ENCODE measurements at places on chromosomes 13 and 19. TPM values are rescaled to one million over a fixed set of nuclear protein-coding genes. Genes with fewer than 3 reads are reported as not detected.

- H3K27ac ChIP-seq, result no peak overlapping the region
- DNase-seq, result no peak
- no peaks in the 10 kb centered on the region for H3K36me3 ChIP-seq
- no peaks in the 10 kb centered on the region for H3K27me3 ChIP-seq
- H3K4me1 ChIP-seq, result no peaks in the 10 kb centered on the region
Measured at GRCh38 chr13:41588899-41589298, 131.5 kb downstream of the RGCC start.

- no peak for DNase-seq
- no peaks in the 10 kb centered on the region for H3K4me1 ChIP-seq
- H3K27me3 ChIP-seq, result no peaks in the 10 kb centered on the region
- no peak overlapping the region for H3K4me3 ChIP-seq
- no peaks in the 10 kb centered on the region for H3K36me3 ChIP-seq
Measured at GRCh38 chr19:33662391-33663092, 40.8 kb downstream of the CHST8 start.

The IGFL3 gene
- not detected for total RNA-seq

The SLC25A15 gene
- 24.3 TPM for total RNA-seq

GRCh38 chr13:50441130-50441529 is 402.4 kb downstream of the DLEU7 start:
- no peaks in the 10 kb centered on the region for H3K27me3 ChIP-seq
- no peak overlapping the region for H3K27ac ChIP-seq
- H3K4me1 ChIP-seq, result no peaks in the 10 kb centered on the region
- H3K4me3 ChIP-seq, result no peak overlapping the region
- DNase-seq, result no peak

DNA sequence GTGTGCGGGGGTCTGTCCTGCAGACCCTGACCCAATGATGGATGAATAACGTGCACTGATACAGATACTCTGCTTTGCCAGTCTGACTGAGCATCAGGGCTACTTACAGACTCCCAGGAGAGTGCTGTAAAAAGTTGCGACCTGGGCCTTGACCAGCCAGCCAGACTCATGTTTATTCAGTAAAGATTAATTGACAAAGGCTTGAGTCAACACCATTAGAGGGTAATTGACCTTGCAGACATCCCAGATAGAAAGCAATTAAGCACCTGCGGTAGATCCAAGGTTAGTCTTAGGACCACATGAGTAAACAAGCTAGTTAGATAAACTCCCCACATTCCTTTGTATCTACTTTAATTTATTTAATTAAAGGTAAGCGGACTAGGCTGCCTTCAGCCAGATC is 10.4 kb downstream of the NUDT19 start:
- H3K4me1 ChIP-seq, result no peaks in the 10 kb centered on the region
- no peaks in the 10 kb centered on the region for H3K27me3 ChIP-seq
- no peak for DNase-seq
- no peak overlapping the region for H3K4me3 ChIP-seq

DNA sequence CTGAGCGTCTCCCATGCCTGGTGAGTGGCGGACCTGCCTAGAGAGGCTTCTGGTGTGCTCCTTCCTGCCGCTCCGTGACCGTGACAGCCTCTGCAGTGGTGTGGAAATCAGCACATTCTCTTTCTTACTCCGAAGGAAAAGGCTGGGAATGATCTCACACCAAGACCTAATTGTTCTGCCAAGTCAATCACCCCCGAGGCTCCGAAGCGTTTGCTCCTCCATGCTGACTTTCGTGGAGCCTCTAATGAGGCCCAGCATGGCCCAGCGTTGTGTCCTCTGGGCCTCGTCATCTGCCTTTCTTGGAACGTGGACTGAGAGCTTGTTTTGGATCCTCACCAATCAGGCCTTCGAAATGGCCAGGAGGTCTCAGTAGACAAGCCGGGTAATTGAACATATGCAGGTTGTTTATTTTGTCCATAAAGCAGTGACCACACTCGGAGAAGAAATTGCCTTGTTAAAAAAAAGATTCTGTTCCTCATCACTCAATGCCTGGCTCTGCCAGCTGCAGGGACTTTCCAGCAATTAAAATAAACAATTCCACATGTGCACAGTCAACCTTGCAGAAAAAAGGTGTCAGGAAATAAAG is 107.1 kb downstream of the UBL3 start:
- no peaks in the 10 kb centered on the region for H3K4me1 ChIP-seq
- no peak overlapping the region for H3K27ac ChIP-seq
- no peak overlapping the region for H3K4me3 ChIP-seq

DNA sequence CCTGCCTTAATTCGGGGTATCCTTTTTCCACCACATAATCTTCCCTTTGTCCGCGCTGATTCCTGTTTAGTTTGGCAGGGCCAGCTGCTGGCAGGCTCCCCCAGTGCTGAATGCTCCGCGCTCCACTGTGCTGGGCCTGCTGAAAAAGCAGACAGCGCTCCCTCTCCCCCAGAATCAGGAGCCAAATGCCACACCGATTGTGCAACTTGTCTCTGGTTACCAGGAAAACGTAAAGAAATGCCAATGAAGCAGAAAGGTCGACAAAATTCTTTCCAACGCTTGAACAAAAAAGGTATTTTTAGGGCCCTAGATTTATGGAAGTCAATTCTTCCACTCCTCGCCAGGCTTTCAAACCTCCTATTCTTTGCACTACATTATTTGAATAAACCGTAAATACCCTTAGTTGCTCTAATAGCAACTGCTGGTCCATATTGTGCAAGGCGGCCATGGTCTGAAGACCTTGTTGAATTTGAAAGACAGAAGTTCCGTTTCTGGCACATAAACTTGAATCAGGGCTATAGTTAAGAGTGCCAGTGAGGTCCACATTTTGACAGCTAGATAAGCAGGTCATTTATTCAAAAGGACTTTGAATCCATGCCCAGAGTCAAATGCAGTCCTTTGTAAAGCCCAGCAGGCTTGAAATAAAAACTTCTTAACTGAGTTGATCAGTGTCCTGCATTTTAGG is 206.7 kb upstream of the RFC3 start:
- no peaks in the 10 kb centered on the region for H3K27me3 ChIP-seq
- peaks cover 7% of the 10 kb centered on the region for H3K4me1 ChIP-seq
- peak overlapping the region; percentile 28 for H3K27ac ChIP-seq
- no peak for DNase-seq

- H3K4me1 ChIP-seq, result no peaks in the 10 kb centered on the region
- no peaks in the 10 kb centered on the region for H3K36me3 ChIP-seq
- DNase-seq, result no peak
- H3K27ac ChIP-seq, result no peak overlapping the region
- H3K4me3 ChIP-seq, result no peak overlapping the region
Measured at GRCh38 chr13:35512271-35512920, 35.9 kb upstream of the MAB21L1 start.

The CYP2A6 gene
- not detected for total RNA-seq

The TNFAIP8L1 gene
- 9.0 TPM for total RNA-seq

DNA sequence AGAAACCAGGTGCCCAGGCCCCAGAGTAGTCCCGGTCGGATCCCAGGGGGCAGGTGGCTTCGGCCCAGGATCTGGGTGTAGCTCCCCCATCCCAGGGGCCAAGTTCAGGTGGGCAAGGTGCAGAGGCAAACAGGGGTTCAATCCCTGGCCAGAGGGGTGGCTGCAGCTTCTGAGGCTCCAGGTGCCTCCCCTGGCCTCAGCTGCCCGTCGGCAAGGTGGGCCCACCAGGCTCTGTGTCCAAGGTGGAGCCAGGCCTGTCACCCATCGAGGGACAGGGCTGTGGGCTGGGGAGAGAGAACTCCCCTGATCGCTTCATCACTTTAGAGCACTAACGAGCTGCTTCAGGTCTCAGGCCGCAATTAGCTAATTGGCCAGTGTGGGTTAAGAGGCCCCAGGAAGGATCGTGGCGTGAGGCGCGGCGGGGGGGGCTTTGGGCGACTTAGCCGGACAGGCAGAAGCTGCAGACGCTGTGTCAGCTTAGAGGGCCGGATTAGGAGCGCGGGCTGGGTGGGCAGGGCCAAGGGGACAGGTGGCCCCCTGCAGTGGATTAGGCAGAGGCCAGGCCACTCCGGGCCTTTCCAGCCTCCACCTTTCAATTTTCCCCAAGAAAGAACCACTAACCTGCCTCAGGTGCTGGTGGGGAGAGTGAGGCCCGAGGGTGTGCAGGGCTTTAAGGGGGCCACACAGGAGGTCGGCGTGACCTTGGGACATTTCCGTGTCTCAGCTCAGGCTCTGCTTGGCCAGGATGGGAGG is 2.8 kb upstream of the RAX2 start:
- no peaks in the 10 kb centered on the region for H3K36me3 ChIP-seq
- no peak overlapping the region for H3K27ac ChIP-seq
- no peaks in the 10 kb centered on the region for H3K27me3 ChIP-seq
- H3K4me3 ChIP-seq, result no peak overlapping the region

GRCh38 chr13:91652404-91653301 is 254.2 kb downstream of the GPC5 start:
- DNase-seq, result no peak
- no peak overlapping the region for H3K27ac ChIP-seq
- no peaks in the 10 kb centered on the region for H3K27me3 ChIP-seq
- no peaks in the 10 kb centered on the region for H3K4me1 ChIP-seq

The DAND5 gene
- total RNA-seq, result not detected

DNA sequence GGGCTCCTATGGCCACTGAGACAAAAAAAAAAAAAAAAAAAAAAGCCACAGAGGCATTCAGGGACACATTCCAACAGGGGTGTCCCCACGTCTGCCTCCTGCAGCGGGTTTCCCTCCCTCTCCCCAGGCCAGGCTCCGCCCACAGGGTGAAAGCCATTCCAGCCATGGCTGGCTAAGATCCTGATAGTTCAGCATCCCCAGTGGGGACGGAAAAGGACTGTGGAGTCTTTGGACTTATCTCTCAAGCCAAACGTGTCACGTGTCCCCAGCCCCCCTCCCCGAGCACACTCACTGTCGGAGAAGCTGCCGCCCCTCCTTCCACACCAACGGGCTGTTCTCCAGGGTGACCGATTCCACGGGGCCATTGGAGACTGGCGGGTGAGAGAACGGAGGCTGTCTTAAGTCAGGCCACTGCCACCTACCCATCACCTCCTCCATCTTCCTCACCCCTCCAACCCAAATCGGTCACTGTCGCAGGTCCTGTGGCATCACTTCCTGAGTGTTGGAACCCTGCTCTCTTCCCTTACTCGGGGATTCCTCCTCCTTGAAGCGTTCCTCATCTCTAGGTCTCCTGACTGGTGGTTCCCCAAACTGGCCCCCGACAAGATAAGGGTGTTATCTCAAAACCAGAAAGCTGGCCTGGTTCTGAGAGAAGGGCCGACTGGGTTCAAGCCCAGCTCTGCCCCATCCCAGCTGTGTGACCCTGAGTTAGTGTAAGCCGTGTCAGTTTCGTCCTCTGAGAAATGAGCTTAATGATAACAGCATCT is 9.1 kb upstream of the FKRP start:
- H3K4me3 ChIP-seq, result no peak overlapping the region
- peaks cover 31% of the 10 kb centered on the region for H3K36me3 ChIP-seq
- H3K27me3 ChIP-seq, result no peaks in the 10 kb centered on the region
- no peak overlapping the region for H3K27ac ChIP-seq
- H3K4me1 ChIP-seq, result no peaks in the 10 kb centered on the region
- DNase-seq, result no peak

DNA sequence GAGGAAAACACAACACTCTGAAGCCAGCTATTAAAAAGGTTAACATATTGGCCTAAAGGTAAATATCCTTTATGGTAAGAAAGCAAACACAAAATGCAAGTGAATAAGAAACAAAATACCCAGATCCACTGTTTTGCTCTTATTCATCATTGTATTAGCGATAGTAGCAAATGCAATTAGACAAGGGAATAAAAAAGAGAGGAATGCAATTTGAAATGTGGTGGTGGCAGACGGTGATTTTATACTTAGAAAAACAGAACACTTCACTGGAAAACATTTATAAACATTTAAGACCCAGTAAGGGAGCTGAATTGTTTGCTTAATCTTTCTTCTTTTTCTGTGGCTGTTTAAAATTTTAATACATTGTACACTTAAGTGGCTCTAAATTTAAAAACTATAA is 17.2 kb upstream of the CYP4F2 start:
- H3K4me1 ChIP-seq, result no peaks in the 10 kb centered on the region
- H3K27me3 ChIP-seq, result peaks cover 17% of the 10 kb centered on the region
- no peak overlapping the region for H3K27ac ChIP-seq
- no peak for DNase-seq

All from CD8-positive, alpha-beta memory T cell (primary cell).